ENCODE measurements at places on chromosomes 6 and 20. TPM values are rescaled to one million over a fixed set of nuclear protein-coding genes. Genes with fewer than 3 reads are reported as not detected.

DNA sequence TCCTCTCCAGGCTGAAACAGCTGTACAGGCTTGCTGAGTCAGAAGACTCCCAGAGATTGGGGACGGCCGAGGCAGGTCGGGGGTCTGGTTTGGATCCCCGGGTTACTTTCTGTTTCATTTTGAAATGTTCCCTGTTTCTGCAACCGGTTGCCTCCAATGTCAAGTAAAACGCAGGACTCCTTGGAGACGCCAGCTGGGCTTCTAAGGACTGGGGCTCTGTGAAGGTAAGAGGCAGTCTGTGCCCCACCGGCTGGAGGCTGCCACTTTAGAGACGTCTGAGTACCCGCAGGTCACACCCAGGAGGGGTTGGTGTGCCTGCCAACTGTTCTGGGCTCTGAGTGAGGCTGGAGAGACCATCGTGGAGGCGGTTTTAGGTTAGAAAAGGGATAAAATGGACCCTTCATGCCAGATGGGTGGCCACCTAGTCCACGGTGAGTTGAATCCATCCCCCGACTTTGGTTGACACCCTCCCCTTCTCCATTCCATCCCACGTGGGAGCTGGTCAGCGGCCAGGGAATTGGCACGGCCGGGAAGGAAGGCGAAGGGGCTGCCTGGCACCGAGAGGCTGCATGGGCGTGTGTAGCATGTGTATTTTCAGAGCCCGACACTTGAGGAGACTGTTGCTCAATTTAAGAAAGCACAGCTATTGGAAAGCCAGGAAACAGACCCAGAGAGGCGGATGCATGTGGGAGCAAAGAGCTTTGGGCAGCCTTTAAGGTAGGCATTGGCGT, 240.9 kb downstream of the PHACTR1 start:
- no peaks in the 10 kb centered on the region for H3K36me3 ChIP-seq
- H3K27ac ChIP-seq = no peak overlapping the region
- H3K4me3 ChIP-seq = no peak overlapping the region

DNA sequence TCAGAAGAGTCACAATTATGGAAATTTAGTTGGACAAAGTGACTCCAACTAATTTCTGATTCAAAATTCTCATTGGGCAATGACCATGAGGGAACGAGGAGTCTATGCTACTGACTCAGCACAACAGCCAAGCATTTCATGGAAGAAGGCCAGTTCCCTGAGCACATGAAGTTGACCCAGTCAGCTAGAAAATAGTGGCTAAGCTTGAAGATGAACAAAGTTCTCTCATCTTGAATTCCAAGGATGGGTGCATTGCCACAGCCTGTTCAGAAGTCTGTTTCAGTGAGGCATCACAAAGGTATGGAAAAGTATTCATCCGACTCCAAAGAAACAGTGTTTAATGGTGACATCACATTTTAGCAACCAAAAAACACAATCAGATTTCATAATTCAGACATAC, 676.9 kb downstream of the HACE1 start:
- H3K27ac ChIP-seq = no peak overlapping the region
- DNase-seq = no peak
- H3K36me3 ChIP-seq = no peaks in the 10 kb centered on the region
- no peaks in the 10 kb centered on the region for H3K27me3 ChIP-seq
- H3K4me3 ChIP-seq = no peak overlapping the region

Gene DLL1
- total RNA-seq = not detected

Gene SLC26A8
- total RNA-seq = not detected

- H3K27ac ChIP-seq = no peak overlapping the region
- no peaks in the 10 kb centered on the region for H3K4me1 ChIP-seq
- no peak for DNase-seq
- no peaks in the 10 kb centered on the region for H3K27me3 ChIP-seq
- H3K36me3 ChIP-seq = no peaks in the 10 kb centered on the region
These were observed 20.9 kb upstream of the KLHL31 start for GRCh38 chr6:53686355-53686940.

Gene HCRTR2
- total RNA-seq = not detected

Gene NR2E1
- total RNA-seq = not detected

- peaks cover 17% of the 10 kb centered on the region for H3K36me3 ChIP-seq
- no peaks in the 10 kb centered on the region for H3K4me1 ChIP-seq
- H3K27me3 ChIP-seq = no peaks in the 10 kb centered on the region
- no peak overlapping the region for H3K27ac ChIP-seq
- DNase-seq = no peak
These were observed 22.7 kb upstream of the CTAGE9 start for GRCh38 chr6:131733376-131734016.

Gene CDH22
- total RNA-seq = not detected

Gene CPNE5
- total RNA-seq = 0.47 TPM

Gene SMPDL3A
- 0.81 TPM for total RNA-seq

- H3K36me3 ChIP-seq = no peaks in the 10 kb centered on the region
- no peak overlapping the region for H3K4me3 ChIP-seq
- no peaks in the 10 kb centered on the region for H3K4me1 ChIP-seq
- H3K27me3 ChIP-seq = no peaks in the 10 kb centered on the region
These were observed 13.1 kb upstream of the CDK19 start for GRCh38 chr6:110828396-110828795.

Gene TULP4
- 42.5 TPM for total RNA-seq

DNA sequence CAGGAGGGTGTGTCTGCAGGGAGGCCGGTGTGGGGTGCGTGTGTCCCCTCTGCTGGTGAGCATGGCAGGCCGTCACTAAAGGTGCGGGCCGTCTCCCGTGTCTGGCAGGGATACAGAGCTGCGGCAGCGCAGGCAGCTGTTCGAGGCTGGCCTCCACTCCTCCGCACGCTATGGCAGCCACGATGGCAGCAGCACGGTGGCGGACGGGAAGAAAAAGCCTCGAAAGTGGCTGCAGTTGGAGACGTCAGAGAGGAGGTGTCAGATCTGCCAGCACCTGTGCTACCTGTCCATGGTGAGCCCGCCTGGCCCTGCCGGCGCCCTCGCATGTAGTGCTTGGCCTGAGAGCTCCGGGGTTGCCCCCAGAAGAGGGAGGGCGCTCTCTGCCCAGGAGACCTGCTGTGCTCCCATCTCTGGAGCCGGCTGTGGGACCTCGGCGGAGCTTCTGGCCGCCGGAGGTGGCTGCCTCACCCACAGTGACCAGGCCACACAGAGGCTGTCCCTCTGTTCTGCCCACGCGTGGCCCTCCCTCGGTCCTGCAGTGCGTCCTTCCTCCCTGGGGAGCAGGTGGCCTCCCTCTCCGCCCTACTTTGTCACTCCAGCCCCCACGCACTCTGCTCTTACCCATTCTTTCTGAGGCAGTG, 149.6 kb downstream of the DTNBP1 start:
- H3K36me3 ChIP-seq = peaks cover 93% of the 10 kb centered on the region
- H3K27ac ChIP-seq = no peak overlapping the region
- H3K4me3 ChIP-seq = no peak overlapping the region
- DNase-seq = no peak

DNA sequence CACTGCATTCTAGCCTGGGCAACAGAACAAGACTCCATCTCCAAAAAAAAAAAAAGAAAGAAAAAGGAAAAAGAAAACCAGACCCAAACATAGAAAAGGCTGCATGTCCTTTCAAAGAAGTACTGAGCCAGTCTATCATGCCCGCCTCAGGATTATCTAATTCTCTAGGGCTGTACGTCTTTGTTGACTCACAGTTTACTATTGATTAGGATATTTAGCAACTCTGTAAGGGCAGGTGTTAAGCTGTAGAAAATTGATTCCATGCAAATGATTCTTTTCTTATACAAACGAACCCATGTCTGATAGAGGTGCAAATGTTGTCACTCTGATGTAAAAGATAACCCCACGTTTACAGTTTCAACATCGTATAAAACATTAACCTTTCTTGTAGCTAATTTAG, 209.0 kb downstream of the TTLL2 start:
- peaks cover 36% of the 10 kb centered on the region for H3K27me3 ChIP-seq
- no peak overlapping the region for H3K27ac ChIP-seq
- no peak overlapping the region for H3K4me3 ChIP-seq
- H3K36me3 ChIP-seq = no peaks in the 10 kb centered on the region
- no peak for DNase-seq
- H3K4me1 ChIP-seq = no peaks in the 10 kb centered on the region

Gene SRMS
- not detected for total RNA-seq

GRCh38 chr6:123712831-123713230, 76.1 kb upstream of the TRDN start:
- no peak overlapping the region for H3K27ac ChIP-seq
- no peaks in the 10 kb centered on the region for H3K36me3 ChIP-seq
- no peak overlapping the region for H3K4me3 ChIP-seq
- DNase-seq = no peak
- H3K4me1 ChIP-seq = no peaks in the 10 kb centered on the region
- H3K27me3 ChIP-seq = no peaks in the 10 kb centered on the region

Gene GPX5
- not detected for total RNA-seq

DNA sequence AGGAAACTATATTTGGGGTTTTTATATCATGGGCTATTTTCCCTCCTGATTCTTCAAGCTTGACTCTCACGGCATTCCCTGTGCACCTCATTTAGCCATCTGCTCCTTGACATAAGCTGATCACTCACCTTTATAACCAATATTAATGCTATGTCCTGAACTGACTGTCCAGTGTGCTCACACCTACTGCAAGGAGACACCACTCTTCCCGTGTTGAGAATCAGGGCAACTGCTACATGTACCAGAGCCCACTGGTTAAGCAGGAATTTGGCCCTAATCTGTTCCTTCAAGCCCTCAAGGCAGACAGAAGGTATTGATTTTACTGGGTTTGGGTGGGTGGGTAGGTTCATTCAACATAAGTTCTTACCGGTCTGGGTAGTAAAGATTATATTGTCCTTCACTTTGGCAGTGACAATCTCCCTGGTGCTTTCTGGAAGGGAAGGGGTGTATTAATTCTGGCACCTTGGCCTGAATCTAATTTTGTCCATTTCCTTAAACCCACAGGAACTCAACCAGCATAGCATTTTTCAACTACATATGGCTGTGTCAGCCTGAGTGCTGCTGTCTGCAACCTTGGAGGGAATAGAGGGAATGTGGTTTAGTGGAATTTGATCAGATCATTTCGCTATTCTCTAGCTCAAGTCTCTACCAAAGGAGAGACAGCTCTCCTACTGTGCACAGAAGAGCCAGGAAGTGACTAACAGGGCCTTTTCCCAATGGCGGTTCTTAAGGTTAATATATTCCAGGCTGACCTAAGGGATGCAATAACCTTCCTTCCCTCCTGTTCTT, 293.2 kb downstream of the BTBD9 start:
- no peaks in the 10 kb centered on the region for H3K27me3 ChIP-seq
- H3K4me1 ChIP-seq = no peaks in the 10 kb centered on the region
- H3K27ac ChIP-seq = no peak overlapping the region
- H3K36me3 ChIP-seq = no peaks in the 10 kb centered on the region
- no peak for DNase-seq
- no peak overlapping the region for H3K4me3 ChIP-seq

DNA sequence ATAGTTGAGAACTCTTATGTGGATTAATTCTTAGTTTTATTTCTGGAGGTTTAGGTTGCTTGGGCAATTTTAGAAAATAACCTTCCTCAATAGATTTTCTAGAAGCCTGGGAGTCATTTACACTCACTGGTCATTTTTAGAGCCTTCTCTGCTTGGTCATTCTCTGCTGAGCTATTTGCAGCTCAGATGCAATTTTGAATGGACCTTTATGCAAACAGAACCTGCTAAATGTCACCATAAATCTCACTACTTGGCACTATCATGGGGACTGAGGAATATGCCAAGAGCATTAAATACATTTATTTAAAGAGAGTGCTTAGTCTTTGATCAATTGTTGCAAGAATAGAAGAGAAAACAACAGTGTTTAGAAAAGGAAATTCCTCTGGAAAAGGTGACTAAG, 154.0 kb downstream of the CLVS2 start:
- DNase-seq = no peak
- no peaks in the 10 kb centered on the region for H3K36me3 ChIP-seq
- H3K27ac ChIP-seq = no peak overlapping the region
- H3K4me1 ChIP-seq = no peaks in the 10 kb centered on the region

Gene TCF21
- total RNA-seq = not detected

- no peak for DNase-seq
- H3K27me3 ChIP-seq = peaks cover 6% of the 10 kb centered on the region
- no peak overlapping the region for H3K4me3 ChIP-seq
These were observed 13.6 kb downstream of the PDE10A start for GRCh38 chr6:165649166-165650137.

Gene LTA
- total RNA-seq = 0.87 TPM

DNA sequence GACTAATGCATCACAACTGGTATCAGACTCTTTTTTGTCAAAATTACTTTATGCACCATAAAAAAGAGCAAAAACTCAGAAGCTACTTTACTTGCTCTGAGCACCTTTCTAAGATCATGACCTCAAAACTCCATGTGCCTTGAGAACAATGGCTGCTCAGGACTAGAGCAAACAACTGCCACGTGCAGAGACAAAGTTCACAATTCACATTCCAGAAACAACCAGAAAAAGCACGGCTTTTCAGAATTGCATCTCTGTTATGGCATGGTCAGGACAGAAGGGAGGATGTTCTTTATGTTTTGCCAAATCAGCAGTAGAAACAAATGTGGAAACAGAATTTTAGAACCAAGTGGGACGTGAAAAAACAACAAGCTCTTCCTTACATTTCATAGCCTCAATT, 70.5 kb downstream of the CNKSR3 start:
- no peaks in the 10 kb centered on the region for H3K4me1 ChIP-seq
- H3K27me3 ChIP-seq = no peaks in the 10 kb centered on the region
- DNase-seq = no peak
- H3K27ac ChIP-seq = no peak overlapping the region
- peaks cover 37% of the 10 kb centered on the region for H3K36me3 ChIP-seq
- H3K4me3 ChIP-seq = no peak overlapping the region

DNA sequence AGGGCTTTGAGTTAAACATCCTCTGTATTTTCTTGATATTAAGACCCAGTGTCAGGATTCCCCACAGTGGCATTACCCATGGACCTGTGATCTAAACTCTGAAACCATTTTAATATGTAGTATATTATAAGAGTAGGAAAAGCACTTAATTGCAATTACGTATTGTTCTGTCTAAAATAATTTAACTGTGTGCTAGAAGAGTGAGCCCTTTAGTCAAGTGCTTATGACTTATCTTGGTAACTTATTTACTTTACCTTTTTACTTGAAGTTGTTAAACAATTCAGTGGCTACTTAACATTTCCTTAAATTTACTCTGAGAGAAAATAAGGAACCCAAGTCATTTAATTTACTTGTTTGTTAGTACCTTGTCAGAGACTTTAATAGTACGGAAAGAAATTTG, 173.6 kb downstream of the CDKAL1 start:
- no peak overlapping the region for H3K4me3 ChIP-seq
- no peak for DNase-seq
- H3K27ac ChIP-seq = no peak overlapping the region
- no peaks in the 10 kb centered on the region for H3K36me3 ChIP-seq

GRCh38 chr6:111625461-111626391, 20.0 kb upstream of the TRAF3IP2 start:
- no peaks in the 10 kb centered on the region for H3K4me1 ChIP-seq
- no peak overlapping the region for H3K27ac ChIP-seq
- H3K27me3 ChIP-seq = peaks cover 38% of the 10 kb centered on the region
- no peaks in the 10 kb centered on the region for H3K36me3 ChIP-seq
- DNase-seq = no peak
- H3K4me3 ChIP-seq = no peak overlapping the region

- no peaks in the 10 kb centered on the region for H3K27me3 ChIP-seq
- no peak for DNase-seq
- no peak overlapping the region for H3K4me3 ChIP-seq
These were observed 146.9 kb downstream of the MACROD2 start for GRCh38 chr20:14142171-14142570.

Data from K562 (cell line).